Body of pancreas (tissue), 4 donors: ENCODE measurements at places on chromosomes 3 and 15. TPM values are rescaled to one million over a fixed set of nuclear protein-coding genes. Genes with fewer than 3 reads are reported as not detected.

- no peak for DNase-seq
Observed at GRCh38 chr15:99320374-99321215, 69.3 kb downstream of the LRRC28 start.

GRCh38 chr3:134084242-134084950 lies 54.7 kb upstream of the SLCO2A1 start:
- DNase-seq, result no peak

Gene STAB1
- 55.3 TPM for total RNA-seq

Gene PLA2G4D
- not detected for total RNA-seq

- DNase-seq, result no peak
Observed at GRCh38 chr3:26807272-26807671, 184.7 kb downstream of the LRRC3B start.

- DNase-seq, result no peak
Observed at GRCh38 chr15:47801522-47801921, 84.2 kb downstream of the SEMA6D start.

Gene ALDH1A2
- total RNA-seq, result 1.6 TPM

DNA sequence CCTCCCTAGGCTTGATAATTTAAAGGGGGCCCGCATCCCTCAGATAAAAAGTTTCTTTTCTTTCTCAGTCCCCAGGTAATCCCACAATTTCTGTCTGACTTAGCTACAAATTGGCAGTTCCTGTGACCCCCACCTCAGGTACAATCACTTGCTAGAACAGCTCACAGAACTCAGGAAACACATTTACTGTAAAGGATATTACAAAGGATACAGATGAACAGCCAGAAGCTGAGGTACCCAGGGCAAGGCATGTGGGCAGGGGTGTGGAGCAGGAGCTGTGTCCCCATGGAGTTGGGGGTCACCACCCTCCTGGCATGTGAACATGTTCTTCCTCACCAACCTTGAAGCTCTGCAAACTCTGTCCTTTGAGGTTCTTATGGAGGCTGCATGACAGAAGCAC lies 73.8 kb downstream of the CMTM8 start:
- DNase-seq, result no peak

Gene HTR3E
- total RNA-seq, result not detected

DNA sequence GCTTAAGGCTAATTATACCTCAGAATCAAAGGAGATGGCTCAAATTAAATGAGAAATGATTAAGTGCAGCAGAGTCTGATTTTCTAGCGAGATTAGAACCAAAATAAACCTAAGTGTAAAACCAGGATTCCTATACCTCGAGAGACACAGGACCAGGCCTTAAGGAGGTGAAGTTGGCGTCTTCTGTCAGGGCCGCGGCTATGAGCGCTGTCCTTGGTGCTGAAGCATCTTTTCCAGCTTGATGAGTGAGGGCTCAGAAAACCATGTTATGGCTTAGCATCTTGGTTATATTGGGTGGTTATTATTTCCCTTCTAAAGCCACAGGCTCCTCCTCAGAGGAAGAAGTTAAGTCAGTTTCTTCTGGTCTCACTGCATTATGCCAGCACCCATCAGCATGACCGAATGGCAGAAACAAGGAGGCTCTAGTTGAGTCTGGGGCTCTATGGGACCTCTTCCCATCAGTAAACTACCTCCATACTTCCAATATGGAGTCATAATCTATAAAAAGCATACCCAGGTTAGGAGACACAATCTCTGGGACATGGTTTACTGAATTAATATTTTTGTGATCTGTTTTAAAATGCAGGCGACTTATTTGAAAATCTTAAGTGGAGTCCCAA lies 120.1 kb upstream of the NMNAT3 start:
- DNase-seq, result peak; percentile 37

GRCh38 chr3:31354373-31354772 lies 178.4 kb upstream of the STT3B start:
- no peak for DNase-seq

GRCh38 chr3:83953417-83954089 lies 1005.2 kb upstream of the CADM2 start:
- no peak for DNase-seq

Gene CCDC39
- 0.26 TPM for total RNA-seq

DNA sequence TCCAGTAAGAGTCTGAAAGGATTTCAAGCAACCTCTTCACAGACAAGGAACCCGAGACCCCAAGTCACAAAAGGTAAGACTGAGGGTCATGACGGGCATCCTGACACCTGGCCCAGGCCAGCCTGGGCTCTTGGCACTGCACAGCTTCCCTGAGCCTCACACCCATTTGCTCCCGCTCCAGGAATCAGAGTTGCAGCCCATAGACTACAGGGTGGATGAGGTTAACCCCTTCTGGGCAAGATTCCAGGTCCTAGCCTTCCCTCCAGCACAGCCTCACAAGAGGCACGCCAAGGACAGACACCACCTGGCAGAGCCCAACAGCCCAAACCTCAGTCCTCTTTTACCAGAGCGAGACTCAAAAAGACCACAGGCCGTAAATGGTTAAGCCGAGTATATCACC lies 36.2 kb downstream of the RBPMS2 start:
- DNase-seq, result no peak

DNA sequence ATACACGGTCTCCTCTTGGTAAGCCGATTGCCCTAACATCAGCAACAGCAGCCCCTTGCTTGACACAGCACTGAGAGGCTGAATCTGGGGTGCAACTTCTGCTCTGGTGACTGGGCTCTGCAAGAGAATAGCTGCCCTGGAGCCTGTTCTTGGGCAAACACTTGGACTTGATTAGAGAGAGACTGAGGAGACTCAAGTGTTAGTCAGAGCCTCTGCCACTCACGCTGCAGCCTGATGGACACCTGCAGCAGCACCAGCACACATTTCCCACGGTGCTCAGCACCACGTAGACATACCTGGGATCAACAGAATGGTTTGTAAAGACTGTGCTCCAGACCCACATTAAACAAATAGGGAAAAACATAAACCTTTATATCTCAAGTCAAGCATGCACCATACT lies 35.8 kb upstream of the UMPS start:
- no peak for DNase-seq

DNA sequence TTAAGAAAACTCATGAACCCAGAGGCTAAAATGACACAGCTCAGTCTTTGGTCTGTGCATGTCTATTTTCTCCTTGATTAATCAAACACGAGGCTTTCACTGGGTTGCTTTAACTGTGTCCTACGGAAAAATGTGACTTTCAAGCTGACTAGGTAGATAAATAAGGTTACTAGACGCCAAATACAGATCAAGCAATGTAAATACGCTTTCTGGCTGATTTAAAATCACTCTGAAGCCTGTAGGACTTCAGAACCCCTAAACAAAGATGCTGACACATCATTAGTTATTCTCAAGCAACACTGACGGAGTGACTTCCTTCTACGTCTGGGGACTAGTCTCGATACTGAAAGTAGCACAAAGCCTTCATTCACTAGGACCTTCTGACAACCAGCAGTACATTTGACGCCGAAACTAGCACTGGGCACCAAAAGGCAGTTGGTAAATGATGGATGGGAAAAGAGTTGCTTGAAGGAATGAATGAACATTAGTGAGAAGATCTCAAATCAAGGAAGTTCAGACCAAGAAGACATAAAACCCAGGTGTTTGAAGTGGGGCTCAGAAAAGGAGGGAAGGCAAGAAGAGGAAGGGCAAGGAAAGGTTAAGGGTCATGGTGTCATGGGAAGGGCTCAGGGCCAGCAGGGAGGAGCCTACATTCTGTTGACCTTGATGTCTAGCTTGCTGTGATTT lies 67.1 kb upstream of the CDV3 start:
- DNase-seq, result no peak

GRCh38 chr3:136804813-136805212 lies 14.1 kb upstream of the SLC35G2 start:
- DNase-seq, result peak; percentile 87

GRCh38 chr3:112459750-112460149 lies 39.5 kb downstream of the BTLA start:
- DNase-seq, result no peak

DNA sequence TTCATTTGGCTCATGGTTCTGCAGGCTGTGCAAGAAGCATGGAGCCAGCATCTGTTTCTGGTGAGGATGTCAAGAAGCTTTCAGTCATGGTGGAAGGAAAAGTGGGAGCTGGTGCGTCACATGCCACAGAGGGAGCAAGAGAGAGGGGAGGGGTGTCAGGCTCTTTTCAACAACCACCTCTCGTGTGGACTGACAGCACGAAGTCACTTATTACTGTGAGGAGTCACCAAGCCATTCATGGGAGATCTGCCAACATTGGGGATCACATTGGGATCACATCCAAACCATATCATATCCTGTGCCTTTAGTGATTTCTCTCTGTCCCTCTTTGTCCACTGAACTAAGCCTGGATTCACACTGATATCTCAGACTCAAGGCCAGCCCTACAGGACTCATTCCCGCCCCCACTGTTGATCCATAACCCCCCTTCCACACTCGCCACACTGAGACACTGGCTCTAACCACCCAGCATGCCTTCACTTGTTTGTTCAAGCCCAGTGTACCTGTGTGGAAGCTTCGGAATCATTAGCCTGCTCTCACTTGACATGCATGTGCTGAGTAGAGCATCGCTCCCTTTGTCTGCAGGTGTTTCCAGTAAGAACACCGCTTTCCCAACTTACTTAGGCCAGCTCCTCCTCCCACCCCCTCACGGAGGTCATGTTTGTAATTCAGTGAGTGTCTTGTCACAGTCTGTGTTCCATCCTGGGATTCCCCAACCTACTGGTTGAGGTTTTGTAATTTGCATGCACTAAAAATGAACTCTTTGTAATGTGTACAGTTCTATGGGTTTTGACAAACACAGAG lies 132.2 kb downstream of the KLF13 start:
- no peak for DNase-seq

- DNase-seq, result no peak
Observed at GRCh38 chr3:59968513-59969045, 918.8 kb upstream of the CFAP20DC start.

- no peak for DNase-seq
Observed at GRCh38 chr3:148149556-148149955, 548.1 kb upstream of the AGTR1 start.

Gene CLRN1
- not detected for total RNA-seq

- peak; percentile 85 for DNase-seq
Observed at GRCh38 chr3:138774529-138775253, 60.0 kb downstream of the PIK3CB start.

Gene NR2E3
- total RNA-seq, result not detected

DNA sequence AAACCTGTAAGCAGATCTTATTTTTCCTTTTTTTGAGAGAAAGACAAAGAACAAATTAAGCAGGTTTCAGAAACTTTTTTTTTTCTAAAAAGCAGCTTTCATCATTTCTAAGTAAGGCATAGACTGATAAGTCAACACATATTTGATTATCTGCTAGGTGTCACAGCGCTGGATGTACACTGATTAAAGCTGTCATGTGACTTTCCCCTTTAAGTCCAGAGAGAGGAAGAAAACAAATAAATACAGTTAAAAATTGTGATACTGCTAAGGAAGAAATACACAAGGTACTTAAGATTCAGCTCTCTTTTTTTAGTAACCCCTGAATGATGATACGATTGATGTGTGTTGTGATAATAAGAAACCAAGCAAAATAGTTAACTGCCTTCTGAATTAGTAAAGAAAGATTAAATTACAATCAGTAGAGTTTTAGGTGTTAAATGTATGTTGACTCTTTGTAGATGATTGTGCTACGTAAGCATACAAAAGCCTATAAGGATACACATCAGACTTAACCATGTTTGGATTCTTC lies 2.8 kb downstream of the GLCE start:
- no peak for DNase-seq

- no peak for DNase-seq
Observed at GRCh38 chr3:23084367-23084766, 118.8 kb upstream of the UBE2E2 start.

DNA sequence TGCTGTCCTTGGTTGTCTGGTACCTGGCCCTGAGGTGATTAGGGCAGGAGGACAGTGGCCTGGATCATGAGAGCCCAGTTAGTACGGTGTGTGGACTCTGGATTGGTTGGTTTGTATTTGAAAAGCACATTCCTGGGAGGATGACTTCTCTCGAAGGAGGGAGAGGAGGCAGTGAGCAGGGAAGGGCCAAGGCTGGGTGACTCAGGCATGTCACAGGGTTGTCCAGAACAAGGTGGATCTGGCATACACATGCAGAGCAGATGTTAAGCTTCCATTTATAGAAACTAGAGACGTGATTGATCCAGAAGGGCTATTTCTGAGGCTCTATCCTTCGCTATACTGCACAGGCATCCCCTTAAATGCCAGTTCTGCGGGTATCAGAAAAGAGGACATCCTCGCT lies 34.4 kb downstream of the FAM240A start:
- DNase-seq, result no peak

DNA sequence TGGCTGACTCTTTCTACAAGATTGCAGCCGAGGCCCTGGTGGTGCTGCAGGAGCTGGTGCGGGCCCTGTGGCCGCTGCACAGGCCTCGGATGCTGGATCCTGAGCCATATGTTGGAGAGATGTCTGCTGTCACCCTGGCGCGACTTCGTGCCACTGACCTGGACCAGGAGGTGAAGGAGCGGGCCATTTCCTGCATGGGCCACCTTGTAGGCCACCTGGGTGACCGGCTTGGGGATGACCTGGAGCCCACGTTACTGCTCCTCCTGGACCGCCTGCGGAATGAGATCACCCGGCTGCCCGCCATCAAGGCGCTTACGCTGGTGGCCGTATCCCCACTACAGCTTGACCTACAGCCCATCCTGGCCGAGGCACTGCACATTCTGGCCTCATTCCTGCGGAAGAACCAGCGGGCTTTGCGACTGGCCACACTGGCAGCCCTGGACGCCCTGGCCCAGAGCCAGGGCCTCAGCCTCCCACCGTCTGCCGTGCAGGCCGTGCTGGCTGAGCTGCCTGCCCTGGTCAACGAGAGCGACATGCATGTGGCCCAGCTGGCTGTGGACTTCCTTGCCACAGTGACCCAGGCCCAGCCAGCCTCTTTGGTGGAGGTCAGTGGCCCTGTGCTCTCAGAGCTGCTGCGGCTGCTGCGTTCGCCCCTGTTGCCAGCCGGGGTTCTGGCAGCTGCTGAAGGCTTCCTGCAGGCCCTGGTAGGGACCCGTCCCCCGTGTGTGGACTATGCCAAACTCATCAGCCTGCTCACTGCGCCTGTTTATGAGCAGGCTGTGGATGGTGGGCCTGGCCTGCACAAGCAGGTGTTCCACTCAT lies 20.3 kb downstream of the CAND2 start:
- DNase-seq, result no peak

DNA sequence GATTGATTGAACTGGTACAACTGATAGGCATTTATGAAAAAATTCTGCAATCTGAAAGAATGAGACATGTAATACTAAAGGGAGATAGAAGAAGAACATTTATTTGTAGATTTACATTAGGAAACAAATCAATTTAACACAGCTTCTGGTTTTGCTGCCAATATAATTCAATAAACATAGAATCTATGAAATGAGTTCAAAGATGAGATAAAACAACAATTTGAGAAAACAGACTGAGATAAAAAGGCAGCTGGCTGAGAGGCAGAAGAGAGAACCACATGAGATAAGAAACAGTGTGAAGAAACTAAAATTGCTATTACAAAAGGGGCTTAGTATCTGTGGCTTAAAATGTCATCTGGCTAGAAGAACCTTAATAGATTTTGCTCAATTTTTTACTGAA lies 176.6 kb downstream of the PYDC2 start:
- no peak for DNase-seq

GRCh38 chr3:145448436-145448835 lies 712.5 kb downstream of the PLOD2 start:
- DNase-seq, result no peak

Gene PIK3CB
- total RNA-seq, result 40.2 TPM

GRCh38 chr15:99102332-99103235 lies 2.3 kb upstream of the SYNM start:
- DNase-seq, result no peak

Gene CCR8
- total RNA-seq, result not detected

Gene PLA1A
- total RNA-seq, result not detected

Gene ERICH6
- not detected for total RNA-seq
